ENCODE measurements at places on chromosomes 1 and 21. TPM values are rescaled to one million over a fixed set of nuclear protein-coding genes. Genes with fewer than 3 reads are reported as not detected.
A peak's percentile ranks its signal among the peaks of the same experiment; 100 is the strongest.

DNA sequence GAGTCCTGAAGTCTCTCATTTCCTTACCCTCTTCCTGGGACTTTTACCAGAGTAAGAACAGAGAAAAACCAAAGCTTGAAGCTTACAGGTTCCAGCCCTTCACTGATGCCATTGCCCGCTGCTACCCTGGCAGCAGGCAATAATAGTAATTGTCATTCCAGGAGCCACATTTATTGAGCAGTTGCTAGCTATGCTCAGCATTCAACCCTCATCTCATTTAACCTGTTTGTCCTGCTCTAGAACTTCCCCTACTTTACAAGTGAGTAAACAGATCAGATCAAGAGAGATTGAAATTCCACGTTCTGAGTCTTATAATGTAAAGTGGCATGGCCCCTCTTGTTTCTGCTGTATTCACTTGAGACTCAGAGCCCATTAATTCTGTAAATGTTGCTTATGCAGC lies 80.4 kb downstream of the ATP1A1 start:
- H3K27ac ChIP-seq, result no peak overlapping the region
- H3K36me3 ChIP-seq, result no peaks in the 10 kb centered on the region
- H3K4me1 ChIP-seq, result peaks cover 19% of the 10 kb centered on the region
- peak; percentile 57 for DNase-seq

DNA sequence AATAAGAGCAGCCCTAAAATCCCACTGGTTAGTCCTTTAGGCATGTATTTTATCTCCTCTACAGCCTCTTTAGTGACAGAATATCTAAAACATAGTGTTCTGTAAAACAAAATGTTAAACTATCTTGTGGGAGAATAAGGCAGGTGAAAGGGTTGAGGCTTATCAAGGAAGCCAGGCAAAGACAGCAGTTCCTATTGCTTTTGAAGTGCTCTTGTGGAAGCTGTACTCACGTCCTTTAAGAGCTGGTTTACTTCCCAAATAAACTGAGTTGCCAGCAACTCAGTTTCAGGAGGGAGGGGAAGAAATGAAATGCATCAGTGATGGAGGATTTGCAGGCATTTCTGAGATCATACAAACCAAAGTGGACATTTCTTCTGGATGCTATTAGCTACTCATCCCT lies 529.6 kb upstream of the ZRANB2 start:
- no peaks in the 10 kb centered on the region for H3K36me3 ChIP-seq
- H3K4me3 ChIP-seq, result no peak overlapping the region
- no peaks in the 10 kb centered on the region for H3K27me3 ChIP-seq
- DNase-seq, result no peak

GRCh38 chr1:150615346-150616201 lies 13.8 kb downstream of the ENSA start:
- H3K36me3 ChIP-seq, result peaks cover 28% of the 10 kb centered on the region
- peaks cover 57% of the 10 kb centered on the region for H3K4me1 ChIP-seq
- DNase-seq, result peak; percentile 53
- peak overlapping the region; percentile 98 for H3K27ac ChIP-seq

DNA sequence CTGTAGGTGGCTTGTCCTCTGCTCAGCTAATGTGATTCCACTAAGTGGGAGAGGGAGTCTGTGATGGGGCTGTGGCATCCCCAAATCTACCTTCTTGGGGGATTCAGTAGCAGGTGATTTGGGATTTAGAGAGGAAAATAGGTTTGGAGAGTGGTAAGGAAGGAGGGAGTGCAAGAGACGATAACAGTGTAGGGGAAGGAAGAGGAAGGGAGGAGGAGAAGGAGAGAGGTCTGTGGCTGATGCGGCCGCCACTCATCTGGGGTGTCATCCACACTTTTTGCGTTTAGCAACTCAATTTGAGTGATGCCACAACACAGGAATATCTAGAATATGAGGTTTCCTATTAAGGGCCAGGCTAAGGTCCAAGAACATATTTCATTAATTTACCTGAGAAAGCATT lies 23.8 kb upstream of the PCP4 start:
- H3K36me3 ChIP-seq, result no peaks in the 10 kb centered on the region
- H3K4me1 ChIP-seq, result no peaks in the 10 kb centered on the region
- no peak overlapping the region for H3K4me3 ChIP-seq
- H3K27ac ChIP-seq, result no peak overlapping the region
- no peak for DNase-seq

Gene AUNIP
- total RNA-seq, result 22.2 TPM

Gene EPHB2
- 21.0 TPM for total RNA-seq

All from PC-3 (cell line).